ENCODE measurements at places on chromosomes 16 and 17. TPM values are rescaled to one million over a fixed set of nuclear protein-coding genes. Genes with fewer than 3 reads are reported as not detected.
A peak's percentile ranks its signal among the peaks of the same experiment; 100 is the strongest.

KCNAB3 gene
- 5.7 TPM for total RNA-seq

DPEP1 gene
- 1.1 TPM for total RNA-seq

HSD17B1 gene
- 1.3 TPM for total RNA-seq

MT1M gene
- 2.5 TPM for total RNA-seq

CARD14 gene
- total RNA-seq, result 0.35 TPM

ZNF213 gene
- 6.2 TPM for total RNA-seq

KRTAP2-1 gene
- not detected for total RNA-seq

GLTPD2 gene
- total RNA-seq, result not detected

ABR gene
- total RNA-seq, result 34.7 TPM

C17orf100 gene
- total RNA-seq, result 0.70 TPM

FBXO39 gene
- total RNA-seq, result not detected

GRCh38 chr16:84175350-84176081 is 11.3 kb downstream of the TAF1C start:
- peak; percentile 79 for DNase-seq

- DNase-seq, result no peak
These were observed 15.1 kb upstream of the GLG1 start for GRCh38 chr16:74622005-74622404.

- no peak for DNase-seq
These were observed 34.9 kb downstream of the CHCT1 start for GRCh38 chr17:60457148-60457547.

DNA sequence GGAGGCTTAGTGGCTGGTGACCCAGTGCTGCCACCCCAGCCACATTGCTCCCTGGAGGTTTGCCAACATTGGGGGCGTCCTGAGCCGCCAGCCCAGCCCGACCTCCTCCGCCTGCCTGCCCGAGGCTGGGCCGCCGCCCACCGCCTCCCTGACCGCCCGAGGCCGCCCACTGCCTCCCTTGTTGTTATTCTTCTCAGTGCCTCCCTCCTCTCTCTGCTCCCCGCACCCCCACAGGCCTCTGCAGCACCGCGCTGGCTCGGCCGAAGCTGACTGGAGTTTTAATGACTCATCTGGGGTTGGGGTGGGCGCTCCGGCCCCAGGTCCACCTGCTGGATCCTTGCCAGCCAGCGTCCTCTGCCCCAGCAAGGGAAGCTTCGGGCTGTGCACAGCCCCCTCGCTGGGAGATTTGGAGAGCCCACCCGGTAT is 102.5 kb downstream of the RBFOX3 start:
- no peak for DNase-seq

GRCh38 chr17:76384987-76385891 is 830 bp downstream of the SPHK1 start:
- DNase-seq, result peak; percentile 55

GRCh38 chr16:81638286-81638945 is 140.7 kb upstream of the PLCG2 start:
- no peak for DNase-seq

DNA sequence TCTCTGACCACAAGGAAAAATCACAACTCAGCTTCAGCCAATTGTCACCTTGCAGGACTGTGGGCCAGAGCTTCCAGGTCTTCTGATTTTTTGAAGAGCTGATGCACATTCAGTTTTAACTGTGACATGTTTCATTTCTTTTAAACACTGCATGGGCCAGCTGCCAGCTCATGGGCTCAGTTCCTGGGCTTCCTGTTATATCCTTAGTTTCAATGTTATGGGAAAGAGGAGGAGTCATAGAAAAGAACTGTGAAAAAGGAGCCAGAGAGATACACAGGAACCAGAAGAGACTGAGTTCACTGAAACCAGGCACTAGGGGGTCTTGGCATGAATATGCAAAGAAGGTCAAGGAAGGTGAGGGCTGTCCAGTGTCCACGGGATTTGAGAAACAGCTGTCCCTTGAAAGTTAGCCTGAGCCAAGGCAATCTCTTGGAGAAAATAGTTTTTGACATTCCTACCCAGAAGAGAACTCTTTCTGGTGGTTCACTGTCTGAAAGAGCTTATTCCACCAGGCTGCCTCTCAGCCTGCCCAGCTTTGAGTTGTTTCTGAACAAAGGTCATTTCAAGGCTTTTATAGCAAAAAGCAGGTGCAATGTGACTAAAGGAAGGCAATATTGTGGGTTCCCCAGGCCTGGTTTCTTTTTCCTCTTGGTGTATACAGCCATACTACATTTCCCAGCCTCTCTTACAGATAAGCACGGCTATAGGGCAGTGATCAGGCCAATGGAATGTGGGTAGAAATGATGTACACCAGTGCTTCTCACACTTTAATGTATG is 10.5 kb downstream of the PDILT start:
- DNase-seq, result no peak

GRCh38 chr16:86971251-86971650 is 345.9 kb downstream of the C16orf95 start:
- DNase-seq, result no peak

- DNase-seq, result no peak
These were observed 13.4 kb upstream of the SLC38A8 start for GRCh38 chr16:84055801-84056634.

- no peak for DNase-seq
These were observed 55.8 kb upstream of the ADCY9 start for GRCh38 chr16:4172070-4172469.

GRCh38 chr17:77602062-77602746 is 356.3 kb upstream of the TNRC6C start:
- DNase-seq, result peak; percentile 25

GRCh38 chr16:71648921-71649320 is 22.9 kb downstream of the MARVELD3 start:
- no peak for DNase-seq

GRCh38 chr16:53755026-53755910 is 51.3 kb downstream of the FTO start:
- no peak for DNase-seq

DNA sequence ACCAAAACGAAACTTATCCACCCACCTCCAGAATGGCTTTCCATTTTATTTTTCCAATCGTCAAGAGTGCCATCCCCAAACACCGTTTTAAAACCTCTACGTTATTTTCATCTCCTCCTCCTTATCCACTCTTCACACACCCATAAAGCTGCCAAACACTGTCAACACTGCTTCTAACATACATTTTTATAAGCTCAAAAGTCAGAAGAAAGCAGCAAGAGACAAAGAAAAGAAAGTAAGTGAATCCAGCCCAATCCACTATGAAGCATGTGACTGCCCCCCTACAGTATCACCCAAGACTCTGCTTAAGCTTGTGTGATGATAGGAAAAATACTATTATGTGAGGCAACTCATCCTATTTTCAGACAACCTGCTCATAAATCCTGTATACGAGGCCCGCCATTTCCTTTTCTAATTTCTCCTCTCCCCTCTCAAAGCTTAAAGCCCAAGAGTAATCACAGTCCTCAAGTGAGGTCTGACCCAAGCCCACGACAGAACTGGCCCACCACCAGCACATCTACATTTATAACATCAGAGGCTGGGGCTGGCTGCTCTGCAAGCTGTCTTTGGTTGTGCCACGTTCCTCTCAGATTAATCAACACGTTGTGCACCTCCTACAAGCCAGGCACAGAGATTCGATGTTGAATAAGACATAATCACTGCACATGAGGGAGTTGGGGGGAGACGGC is 16.3 kb downstream of the USP31 start:
- DNase-seq, result no peak

- no peak for DNase-seq
These were observed 3.9 kb upstream of the TMEM114 start for GRCh38 chr16:8594149-8594666.

- DNase-seq, result no peak
These were observed 490.5 kb upstream of the ERCC4 start for GRCh38 chr16:13429416-13429815.

- DNase-seq, result no peak
These were observed 51.4 kb downstream of the IRF8 start for GRCh38 chr16:85950136-85950918.

DNA sequence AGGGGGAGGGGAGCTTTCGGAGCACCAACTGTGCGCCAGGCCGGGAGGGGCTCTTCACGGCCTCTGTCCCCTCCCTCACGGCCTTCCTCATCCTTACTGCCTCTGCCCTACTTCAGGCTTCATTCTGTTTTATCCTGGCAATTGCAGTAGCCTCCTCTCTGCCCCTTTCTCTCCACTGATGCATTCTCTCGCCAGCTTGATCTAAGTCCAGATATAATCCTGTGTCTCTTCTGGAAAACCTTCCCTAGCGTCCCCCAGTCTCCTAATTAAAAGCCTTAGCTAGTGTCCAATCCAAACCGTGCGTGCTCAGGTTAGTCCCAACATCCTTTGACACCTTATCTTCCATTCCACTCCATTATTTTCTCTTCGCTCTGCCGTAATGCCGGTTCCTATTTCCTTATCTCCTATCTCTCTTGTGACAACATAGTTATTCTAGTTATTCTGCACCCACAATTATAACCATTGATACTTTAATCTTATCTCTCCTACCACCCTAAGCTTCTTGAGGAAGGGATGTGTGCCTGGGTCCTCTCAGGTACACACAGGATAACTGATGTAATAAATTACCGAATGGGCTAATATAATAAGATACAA is 869 bp downstream of the ZNF48 start:
- no peak for DNase-seq

DNA sequence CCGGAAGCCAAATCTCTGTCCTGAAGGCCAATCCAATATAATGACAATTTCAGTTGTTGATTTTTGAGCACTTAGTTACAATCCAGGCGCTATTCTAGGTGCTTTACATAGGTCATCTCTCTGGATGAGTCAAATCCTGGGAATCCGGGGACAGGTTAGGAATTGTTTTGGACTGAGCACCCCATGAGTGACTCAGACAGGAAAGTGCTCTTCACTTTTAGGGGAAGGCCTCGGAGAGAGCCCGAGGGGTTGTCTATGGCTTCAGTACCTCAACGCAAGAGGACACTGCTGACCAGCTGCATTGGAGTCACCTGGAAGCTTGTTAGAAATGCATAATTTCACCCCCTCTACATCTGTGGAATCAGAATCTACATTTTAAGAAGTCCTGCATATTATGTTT is 108.8 kb downstream of the IRX5 start:
- no peak for DNase-seq

DNA sequence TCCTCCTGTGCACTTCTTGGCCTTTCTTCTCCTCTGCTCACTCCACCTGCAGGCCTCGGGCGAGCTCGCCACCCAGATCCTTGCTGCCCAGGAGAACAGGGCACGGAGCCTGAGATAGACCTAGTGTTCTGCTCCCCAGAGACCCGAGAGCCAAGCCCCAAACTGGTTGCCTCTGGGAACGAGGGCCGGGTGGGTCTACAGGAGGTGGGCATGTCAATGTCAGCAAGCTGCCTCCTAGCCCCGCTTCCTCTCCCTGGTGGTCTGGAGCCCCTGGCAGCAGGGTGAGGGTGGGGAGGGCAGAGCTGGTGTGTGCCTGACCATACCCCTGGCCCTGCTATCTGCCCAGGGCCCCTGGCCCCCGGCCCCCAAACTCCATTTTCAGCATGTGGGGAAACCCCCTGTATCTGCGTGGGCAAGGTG is 841 bp upstream of the NDRG4 start:
- peak; percentile 24 for DNase-seq

GRCh38 chr16:67250045-67250327 is 1.2 kb downstream of the SLC9A5 start:
- no peak for DNase-seq

GRCh38 chr16:82960918-82961317 is 334.1 kb downstream of the CDH13 start:
- no peak for DNase-seq

DNA sequence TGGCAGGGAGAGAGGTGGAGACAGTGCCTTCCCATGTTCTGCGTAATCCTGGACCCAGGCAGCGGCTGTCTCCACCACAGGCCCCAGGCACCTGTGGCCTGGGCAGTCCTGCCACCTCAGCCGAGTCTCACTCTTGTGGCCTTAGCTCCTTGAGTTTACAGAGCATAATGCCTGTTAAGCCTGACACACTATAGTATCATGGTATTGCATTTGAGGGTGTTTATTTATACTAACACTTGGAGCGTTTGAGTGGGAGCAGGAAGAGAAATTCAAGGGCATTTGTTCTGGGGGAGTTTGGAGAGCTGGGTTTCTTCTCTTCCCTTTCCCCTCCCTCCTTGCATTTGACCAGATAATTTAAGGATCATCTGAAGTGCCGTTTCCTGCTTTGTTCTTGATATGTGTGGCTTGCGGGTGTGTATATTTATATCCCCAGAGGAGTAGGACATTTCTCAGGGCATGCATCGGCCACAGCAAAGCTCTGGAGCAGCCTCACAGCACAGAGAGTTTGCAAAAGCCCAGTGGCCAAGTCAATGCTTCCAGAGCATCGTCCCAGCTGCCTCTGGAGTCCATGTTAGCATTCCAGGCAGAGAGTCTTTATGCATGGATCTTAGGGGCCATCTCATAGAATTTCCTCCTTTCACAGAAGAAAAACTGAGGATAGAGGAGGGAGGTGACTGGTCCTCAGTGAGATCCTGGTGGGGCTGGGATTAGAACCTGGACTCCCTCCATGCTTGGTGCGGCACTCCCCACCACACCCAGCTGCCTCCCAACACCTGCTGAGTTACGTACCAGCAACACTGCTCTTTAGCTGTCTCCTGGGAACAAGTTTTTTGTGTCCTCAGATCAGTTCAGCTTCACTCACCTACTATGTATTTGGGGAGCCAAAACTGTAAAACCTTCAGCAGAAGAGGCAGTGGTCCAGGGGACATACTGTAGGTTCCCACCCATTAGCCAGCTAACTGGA is 222.8 kb downstream of the CCDC182 start:
- DNase-seq, result no peak

DNA sequence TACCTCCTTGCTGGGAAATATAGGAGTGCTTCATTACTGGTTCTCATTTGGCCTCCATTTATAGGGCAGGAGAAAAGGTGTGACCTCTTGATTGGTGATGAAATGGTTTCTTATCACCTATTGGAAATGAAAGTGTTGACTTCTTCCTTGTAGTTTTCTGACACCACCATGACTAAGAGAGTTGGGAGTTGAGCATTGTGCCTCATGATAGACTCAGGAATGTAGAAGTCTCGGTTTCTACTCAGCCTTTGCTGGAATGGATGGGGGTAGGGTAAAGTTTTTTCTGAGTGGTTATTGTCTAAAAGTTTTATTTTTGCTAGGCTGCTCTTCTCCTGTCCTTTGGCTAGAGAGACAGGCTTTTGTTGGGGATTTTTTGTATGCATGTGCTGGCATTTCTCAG is 117.4 kb downstream of the PHKB start:
- DNase-seq, result no peak

DNA sequence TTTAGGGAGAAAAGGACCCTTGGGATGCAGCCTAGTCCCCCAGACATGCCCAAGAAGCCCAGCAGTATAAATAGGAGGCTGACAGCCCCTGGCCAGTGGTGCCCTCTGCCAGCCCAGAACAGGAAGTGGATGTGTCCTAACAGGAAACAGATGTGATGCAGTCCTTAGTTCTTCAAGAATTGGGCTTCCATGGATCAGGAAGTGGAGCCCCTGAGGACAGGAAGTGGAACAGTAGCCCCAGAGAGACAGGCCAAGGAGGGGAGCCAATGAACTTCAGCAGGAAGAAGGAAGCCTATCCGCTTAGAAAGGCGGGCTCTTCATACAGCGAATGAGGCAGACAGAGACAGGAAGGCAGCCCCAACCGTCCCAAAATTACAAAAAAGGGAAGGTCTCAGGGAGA is 7.2 kb downstream of the CTF1 start:
- no peak for DNase-seq

GRCh38 chr17:39600288-39600996 is 7.3 kb downstream of the NEUROD2 start:
- peak; percentile 43 for DNase-seq
